Esophagus squamous epithelium (tissue), 5 donors: ENCODE measurements at places on chromosomes 16 and 17.

- DNase-seq = no peak
Measured at GRCh38 chr17:74417178-74418045, 14.5 kb upstream of the GPRC5C start.

- DNase-seq = no peak
Measured at GRCh38 chr17:879546-880442, 97.6 kb downstream of the MRM3 start.

DNA sequence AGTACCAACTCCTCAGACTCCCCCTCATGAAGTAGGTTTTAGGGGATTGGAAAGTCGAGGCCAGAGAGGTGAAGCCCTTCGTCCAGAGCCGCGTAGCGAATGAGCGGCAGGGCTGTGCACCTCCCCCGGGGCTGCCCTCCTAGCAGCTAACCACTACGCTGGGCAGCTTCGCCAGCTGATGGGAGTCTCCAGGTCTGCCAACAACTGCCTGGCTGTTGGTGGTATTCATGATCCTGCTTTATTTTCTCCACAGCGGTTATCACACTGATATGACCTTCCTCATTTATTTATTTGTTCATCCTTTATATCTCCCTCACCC, 773 bp upstream of the NETO2 start:
- DNase-seq = no peak

DNA sequence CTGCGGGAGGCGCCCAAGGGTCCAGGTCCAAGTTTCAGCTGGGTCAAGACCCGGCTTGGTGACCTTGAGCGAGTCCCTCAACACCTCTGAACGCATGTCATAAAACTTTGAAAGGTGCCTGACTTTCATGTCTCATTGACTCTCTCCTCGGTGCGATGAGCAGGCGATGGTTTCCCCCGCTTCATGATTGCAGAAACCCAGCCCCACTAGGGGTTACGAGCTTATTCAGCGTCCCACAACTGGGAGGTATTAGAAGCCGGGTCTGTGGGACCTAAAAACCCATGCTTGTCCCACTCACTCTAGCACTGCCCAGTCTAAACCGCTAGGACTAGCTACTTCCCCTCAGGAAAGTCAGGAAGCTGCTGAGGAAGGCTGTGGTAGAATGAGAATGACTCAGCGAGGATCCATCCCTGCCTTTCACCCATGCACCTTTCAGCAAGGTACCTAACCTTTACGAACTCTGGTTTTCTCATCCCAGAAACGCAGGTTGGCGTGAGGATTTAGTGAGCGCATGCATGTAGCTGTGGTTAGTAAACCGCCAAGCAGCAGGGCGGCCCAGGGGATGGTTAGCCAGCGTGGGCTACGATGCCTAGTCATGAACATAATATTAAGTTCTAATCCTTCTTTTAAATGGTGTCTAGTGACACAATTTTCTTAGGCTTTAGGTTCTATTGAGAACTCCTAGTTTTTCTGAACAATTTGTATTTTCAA, 26.2 kb upstream of the RFFL start:
- no peak for DNase-seq

DNA sequence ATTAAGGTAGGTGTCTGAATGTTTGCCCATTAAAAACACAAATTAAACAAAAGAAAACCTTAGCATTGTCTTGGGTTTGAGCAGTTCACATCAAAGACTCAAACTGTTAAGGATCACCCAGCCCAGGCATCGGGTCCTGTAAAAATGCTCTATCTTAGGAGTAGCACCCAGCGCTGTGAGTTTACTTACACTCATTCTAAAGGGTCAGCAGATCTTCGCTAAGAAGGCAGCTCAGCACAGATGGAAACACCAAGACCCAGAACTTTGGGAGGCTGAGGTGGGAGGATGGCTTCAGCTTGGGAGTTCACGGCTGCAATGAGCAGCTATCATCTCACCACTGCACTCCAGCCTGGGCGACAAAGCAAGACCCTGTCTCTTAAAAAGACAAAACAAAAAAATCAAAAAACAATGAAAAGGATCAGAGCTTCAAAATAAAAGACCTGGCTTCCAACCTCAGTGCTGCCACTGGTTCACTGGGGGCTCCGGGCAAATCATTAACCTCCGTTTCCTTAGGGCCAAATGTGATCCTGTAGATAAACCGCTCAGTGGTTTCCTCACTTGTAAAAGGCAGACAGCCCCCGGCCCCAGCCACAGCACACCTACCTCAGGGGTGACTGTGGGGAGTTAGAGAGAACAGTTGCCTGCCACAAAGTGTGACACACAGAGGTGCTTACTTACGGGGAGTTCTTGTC, 11.1 kb downstream of the COG1 start:
- DNase-seq = no peak

DNA sequence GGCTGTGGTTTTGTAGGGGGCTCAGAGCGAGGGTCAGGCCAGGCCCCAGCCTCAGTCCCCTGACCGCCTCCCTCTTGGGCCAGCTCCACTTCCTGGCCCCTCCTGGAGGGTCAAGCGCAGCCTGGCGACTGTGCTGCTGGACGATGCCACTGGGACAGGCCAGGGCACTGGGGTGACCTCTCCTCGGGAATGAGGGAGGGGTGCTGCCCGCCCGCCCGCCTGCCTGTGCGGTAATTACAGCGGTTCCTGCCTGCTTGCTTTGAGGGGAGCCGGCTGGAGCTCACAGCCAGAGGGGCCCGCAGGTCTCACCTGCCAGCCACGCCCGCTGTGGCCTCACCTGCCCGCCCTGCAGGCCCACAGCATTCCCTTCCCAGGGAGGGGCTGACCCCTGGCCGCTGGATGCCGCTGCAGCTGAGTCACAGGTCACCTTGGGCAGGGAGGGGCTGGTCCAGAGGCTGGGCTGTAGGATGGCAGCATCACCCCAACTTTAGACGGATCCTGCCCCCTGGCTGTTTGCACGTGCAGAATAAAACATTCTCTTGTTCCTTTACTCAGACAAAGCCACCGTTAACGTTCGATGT, 76.7 kb upstream of the CBX4 start:
- no peak for DNase-seq

DNA sequence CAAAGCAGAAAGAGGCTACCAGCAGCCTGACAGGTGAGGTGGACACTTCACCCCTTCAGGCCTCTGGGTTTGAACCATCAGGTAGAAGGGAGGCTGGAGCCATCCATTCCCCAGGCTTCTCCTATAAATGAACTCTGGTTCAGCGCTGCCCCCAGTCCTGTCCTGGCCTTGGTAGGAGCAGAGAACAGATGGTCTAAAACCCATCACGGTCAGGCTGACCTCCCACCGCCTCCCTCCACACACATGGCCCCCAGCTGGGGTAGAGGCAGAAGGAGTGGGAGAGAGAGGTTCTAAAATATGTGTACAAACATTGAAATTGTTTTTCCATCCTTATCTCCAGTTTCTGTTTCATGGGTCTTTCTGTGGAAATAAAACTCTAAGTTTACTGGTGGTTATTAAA, 59.7 kb upstream of the DNAJA2 start:
- no peak for DNase-seq

DNA sequence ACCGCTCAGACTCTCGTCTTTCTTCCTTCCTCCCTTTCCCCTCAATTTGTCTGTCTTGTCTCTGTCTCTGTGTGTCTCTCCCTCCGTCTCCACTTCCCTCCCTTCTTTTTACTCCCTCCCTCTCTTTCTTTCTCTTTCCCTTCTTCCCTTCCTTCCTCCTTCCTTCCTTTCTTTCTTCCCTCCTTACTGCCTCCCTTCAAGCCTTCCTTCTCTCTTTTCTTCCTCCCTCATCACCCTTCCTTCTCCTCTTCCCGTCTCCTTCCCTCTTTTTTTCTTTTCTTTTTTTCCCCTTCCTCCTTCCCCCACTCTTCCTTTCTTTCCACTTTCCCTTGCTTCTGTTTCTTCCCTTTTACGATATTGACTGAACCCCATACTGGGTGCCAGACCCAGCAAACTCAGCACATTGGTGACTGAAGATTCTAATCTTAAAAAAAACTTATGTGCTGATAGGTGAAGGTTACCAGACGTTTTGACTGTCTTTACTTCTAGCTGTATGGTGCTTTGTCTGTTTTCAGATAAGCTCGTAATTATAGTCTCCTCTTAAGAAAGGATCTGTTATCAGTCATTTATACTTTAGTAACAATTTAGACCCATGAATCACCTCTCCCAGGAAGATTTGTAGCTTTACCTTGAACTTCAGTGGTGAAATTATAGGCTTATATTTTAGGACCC, 481 bp upstream of the BRD7 start:
- no peak for DNase-seq

DNA sequence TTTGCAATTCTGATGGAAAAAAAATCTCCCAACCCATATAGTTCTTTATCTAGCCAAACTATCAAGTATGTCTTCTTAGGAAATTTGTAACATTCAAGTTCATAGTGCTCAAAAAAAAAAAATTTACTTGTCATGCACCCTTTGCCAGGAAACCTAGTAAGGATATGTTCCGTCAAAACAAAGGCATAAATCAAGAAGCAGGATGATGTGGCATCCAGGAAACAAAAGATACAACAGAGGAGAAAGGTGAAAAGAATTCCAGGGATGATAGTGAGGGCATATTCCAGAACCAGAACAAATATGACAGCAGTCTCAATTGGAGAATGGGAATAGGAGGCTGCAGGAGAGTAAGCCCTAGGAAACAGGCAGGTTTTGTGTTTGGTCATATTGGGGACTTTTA, 104.6 kb downstream of the SPAG9 start:
- no peak for DNase-seq

- no peak for DNase-seq
Measured at GRCh38 chr17:37130984-37131446, 182.3 kb downstream of the AATF start.

GRCh38 chr16:16071631-16072244, 122.3 kb downstream of the ABCC1 start:
- DNase-seq = no peak

DNA sequence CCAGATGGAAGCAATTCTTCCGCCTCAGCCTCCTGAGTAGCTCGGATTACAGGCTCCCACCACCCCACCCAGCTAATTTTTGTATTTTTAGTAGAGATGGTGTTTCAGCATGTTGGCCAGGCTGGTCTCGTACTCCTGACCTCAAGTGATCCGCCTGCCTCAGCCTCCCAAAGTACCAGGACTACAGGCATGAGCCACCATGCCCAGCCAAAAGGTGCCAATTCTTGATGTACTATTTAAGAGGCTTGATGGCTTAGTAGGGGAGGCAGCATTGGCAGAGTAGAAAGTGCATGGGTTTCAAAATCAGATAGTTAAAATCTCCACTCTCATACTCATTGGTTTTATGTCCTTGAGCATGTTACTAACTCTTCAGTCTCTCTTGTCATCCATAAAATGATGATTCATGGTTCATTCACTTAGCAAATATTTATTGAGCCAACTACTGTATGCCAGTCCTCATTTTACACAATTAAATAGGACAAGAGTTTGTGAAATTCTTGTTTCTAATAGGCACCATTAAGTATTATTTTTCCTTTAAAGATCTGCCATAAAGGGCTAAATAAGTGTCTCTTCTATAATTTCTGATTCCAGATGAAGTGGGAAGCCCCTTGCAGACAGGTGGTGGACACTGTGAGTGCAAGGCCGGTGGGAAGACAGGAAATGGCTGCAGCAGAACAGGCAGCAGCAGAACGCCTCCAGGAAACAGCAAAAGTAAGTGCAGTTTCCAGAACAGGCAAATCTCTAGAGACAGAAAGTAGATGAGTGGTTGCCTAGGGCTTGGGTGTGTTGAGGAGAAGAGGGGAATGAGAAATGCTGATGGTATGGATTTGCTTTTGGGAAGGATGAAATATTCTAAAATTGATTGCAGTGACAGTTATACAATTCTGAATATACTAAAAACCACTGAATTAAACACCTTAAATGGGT, 8.2 kb upstream of the RPL27 start:
- DNase-seq = no peak

DNA sequence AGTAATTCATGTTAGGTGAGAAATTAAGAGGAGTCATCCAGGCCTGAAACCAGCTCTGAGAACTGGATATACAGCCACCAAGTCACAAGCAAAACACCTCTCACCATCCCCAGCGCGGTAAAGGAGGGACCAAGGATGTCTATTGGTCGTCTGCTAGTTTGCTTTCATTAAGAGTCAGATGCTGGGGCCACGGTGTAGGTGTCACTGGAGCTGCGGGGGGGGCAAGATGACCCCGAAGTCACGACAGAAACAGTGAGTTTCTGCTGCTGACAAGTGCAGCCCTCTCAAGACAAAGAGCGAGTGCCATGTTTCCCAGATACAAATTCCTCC, 790 bp downstream of the NCBP3 start:
- DNase-seq = no peak

GRCh38 chr16:51154271-51155171, 3.5 kb upstream of the SALL1 start:
- no peak for DNase-seq

DNA sequence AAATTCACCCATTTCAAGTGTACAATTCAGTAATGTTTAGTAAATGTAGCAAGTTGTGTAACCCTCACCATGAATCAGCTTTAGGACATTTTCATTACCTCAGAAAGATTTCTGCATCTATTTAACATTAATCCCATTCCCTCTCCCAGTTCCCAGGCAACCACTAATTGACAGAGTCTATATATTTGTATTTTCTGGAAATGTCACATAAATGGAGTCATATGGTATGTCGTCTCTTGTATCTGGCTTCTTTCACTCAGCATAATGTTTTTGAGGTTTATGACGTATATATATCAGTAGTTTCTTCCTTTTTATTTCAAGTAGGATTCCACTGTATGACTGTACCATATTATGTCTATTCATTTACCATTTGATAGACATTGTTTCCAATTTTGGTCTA, 199.8 kb downstream of the CYB561 start:
- no peak for DNase-seq

DNA sequence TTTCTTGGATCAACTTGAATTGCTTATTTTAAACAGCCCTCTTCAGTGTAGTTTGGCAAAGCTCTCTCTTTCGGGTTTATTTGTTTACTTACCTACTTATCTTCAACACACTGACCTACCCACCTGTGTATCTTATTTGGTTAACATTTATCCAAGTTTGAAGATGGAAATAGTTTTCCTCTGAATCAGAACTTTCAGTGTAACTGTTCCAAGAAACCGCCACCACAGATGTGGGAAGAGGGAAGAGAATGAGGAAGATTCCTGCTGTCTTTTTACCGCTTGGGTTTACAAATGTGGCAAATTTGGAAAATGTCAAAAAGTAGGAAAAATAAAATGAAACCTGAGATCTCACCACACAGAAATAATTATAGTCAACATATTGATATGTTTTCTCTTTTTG, 115.8 kb downstream of the MSI2 start:
- no peak for DNase-seq

GRCh38 chr17:38441429-38442061, 13.3 kb downstream of the ARHGAP23 start:
- no peak for DNase-seq

DNA sequence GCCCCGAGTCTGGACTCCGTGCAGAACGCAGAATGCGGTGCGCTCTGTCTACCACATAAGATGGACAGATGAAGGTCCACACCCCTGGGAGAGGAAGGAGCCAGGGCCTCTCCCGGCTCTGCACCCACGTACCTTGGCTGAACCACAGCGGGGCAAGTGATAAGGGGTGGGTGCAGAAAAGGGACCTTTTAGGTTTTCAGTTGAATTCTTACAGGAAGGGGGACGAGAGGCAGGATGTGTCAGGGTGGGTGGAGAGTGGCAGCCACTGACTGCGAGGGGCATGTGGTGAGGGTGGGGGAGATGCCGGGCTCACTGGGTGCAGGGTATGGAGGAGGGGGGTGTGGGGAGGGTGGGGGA, 372 bp downstream of the CD300A start:
- no peak for DNase-seq
